ENCODE measurements at places on chromosomes 1 and 21. TPM values are rescaled to one million over a fixed set of nuclear protein-coding genes. Genes with fewer than 3 reads are reported as not detected.

Gene UBXN10
- polyA plus RNA-seq, result 0.10 TPM

DNA sequence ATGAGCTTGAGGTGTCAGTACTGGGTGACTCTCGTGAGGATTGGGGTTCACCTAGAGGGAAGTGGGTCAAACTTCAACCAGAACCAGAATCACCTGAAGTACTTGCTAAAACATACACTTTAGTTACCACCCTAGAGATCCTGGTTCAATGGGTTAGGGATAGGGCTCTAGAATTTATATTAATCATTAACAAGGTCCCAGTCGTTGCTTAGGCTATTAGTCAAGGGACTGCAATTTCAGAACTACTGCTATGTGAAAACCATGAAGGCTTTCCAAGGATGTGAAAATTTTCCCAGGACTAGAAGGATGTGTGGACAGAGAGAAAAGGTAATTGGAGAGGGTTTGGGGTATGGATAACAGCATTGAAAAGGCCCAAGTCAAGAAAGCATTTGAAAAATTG is 162.6 kb downstream of the GRIK1 start:
- no peak for DNase-seq

Gene PADI4
- 1.6 TPM for polyA plus RNA-seq

Gene SYT6
- not detected for polyA plus RNA-seq

- DNase-seq, result no peak
Measured at GRCh38 chr21:43208561-43209332, 39.9 kb downstream of the CRYAA start.

GRCh38 chr1:99218572-99218971 is 45.7 kb upstream of the PLPPR4 start:
- DNase-seq, result no peak

Gene ZMYND12
- 0.65 TPM for polyA plus RNA-seq

GRCh38 chr1:203305809-203306088 is 430 bp downstream of the BTG2 start:
- no peak for DNase-seq

GRCh38 chr21:35885942-35886541 is 174.3 kb downstream of the SETD4 start:
- DNase-seq, result no peak

Gene PYHIN1
- polyA plus RNA-seq, result 5.5 TPM

GRCh38 chr1:233598891-233599541 is 14.9 kb upstream of the KCNK1 start:
- no peak for DNase-seq

Gene MIXL1
- polyA plus RNA-seq, result 0.84 TPM

Gene CFAP141
- polyA plus RNA-seq, result not detected

GRCh38 chr1:179709841-179710329 is 33.2 kb upstream of the FAM163A start:
- peak; percentile 13 for DNase-seq

Data from B cell (primary cell).